NCI-H748 treated with DMSO at 0.1 percent for 48 hours (cell line): ENCODE measurements at places on chromosomes 16 and 17.

DNA sequence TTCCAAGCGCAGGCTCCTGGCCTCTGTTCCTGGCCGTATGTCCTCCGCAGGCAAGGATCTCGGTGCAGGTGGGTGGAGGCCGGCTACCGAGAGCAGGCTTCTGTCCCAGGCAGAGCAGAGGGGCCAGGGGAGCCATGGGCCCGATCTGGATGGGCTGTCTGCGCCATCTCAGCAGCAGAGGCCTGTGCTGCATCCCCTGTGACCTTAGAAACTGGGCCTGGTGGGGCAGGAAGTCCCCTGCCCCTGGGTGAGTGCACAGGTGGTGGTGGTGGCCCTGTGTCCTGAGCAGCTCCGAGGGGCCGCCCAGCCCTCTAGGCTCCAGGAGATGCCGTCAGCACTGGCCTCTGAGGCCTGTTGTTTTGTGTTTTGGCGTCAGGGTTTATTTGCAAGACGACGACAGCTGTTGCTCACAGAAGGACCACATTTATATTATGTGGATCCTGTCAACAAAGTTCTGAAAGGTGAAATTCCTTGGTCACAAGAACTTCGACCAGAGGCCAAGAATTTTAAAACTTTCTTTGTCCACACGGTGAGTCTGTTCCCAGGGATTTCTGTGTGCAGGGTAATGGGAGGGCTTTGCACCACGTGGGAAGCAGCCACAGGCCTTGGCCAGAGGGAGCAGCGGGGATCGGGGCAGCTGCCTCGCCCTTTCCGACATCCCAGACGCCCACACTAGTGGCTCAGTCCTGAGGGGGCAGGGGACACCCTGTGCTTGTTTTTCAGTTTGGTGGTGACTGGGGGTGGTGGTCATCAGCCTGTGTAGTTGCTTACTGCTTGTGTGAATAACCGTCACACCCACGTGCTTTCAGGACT, 59.1 kb downstream of the PDPK1 start:
- no peak for DNase-seq

DNA sequence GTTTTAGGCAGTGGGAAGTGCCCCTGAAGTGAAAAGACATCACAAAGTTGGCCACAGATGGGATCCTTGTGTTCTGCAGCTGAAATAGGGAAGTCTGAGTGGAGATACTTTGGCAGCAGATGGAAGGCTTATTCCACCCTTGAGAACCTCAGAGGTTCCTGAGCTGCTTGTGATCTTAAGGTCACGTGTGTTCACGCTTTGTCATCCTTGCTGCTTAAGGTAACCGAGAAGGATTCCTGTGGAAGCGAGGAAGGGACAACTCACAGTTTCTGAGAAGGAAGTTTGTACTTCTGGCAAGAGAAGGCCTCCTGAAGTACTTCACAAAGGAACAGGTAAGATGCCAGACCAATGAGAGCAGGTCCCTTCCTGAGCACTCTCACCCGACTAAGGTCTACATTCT, 12.2 kb downstream of the ADAP2 start:
- DNase-seq: no peak

DNA sequence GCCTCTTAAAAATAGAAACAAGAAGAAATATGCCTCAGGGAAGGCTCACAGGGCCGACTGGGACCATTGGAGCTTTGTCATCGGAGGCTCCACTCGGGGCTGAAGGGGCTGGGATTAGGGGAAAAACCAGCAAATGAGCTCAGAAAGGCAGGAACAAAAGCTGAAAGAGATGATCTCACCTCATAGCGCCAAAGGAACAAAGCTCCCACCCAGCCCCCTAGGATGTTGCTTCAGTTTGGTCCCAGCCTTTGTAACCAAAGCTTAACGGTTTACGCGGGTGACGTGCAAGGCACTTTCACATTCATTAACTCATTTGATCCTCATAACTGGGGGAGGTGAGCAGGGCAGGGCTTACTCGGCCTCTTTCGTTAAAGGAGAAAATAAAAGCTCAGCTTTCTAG, 168.5 kb upstream of the DYNLRB2 start:
- DNase-seq: no peak

- DNase-seq: no peak
Measured at GRCh38 chr17:35171834-35172233, 22.4 kb downstream of the SLC35G3 start.

DNA sequence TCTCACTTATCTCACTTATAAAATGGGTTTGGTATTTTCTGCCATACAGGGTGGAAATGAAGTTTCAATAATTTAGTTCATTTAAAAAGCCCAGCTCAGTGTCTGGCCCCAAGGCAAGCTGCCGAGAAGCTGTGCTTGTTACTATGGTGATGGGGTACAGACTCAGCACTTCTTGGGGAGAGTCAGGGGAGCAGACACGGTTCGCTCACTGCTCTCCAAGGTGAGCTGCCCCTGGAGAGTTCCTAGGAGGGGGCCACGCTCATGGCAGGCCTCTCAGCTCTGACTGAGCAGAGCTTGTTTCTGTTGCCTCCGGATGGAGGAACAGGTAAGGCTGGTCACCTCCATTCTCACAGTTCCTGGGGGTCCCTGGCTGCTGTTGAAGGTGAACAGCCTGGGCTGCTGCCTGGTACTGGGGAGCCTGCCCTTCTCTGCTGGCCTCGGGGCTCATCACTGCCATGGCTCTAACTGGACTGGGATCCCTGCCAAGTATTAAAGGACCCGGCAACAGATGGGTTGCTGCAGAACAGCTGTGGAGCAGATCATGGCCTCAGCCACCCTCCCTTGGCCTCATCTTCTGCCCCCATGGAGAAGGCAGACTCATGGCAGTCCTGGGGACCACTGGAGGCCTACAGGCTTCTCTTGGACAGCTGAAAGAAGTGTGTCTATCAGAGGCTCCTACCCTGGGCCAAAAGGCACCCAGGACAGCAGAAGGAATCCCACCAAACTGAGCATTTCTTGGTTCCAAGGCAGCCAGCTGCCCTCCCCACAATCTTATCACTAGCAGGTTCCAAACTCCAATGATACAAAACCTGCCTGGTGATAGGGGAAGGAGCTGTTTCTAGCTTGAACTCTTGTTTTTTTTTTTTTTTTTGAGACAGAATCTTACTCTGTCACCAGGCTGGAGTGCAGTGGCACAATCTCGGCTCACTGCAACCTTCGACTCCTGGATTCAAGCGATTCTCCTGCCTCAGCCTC, 25.9 kb upstream of the SPATA32 start:
- DNase-seq: no peak

GRCh38 chr17:83103200-83103942, 24.0 kb downstream of the METRNL start:
- no peak for DNase-seq

DNA sequence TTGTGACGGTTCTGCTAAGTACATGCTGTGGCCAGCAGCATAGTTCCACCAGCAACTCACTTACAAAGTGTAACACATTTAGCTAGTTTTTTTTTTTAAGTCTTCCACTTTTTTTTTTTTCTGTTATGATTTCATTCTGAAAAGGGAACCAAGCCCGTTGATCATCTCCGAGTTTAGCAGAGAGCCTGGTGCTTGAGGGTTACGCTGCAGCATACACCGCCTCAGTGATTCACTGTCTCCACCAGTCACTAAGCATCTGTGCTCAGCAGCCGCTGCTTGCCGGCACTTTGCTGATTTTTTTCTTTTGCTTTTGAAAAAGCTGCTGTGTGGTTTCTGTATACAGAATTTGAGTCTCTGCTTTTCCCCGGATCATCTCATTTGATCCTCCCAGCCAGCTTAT, 194.5 kb upstream of the CDH13 start:
- DNase-seq: no peak

GRCh38 chr16:67770346-67770991, 35.9 kb downstream of the RANBP10 start:
- no peak for DNase-seq

DNA sequence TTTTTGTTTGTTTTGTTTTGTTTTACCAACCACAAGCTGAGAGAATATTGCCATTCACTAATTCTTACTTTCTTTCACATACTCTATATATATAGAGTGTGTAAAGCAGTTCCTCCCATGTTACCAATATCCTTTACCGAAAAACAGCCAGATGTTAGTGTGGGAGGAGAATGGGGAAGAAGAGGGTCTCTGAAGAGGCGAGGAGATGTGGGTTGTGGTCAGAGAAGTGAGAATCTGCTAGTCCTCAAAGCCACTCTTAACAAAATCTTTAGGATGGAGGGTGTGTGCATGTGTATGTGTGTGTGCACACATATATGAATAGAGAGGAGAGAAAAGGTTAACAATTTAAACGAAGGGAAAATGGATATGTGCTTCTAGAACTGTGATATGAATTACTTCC, 80.6 kb downstream of the TUBD1 start:
- no peak for DNase-seq

- no peak for DNase-seq
Measured at GRCh38 chr16:81707411-81708265, 71.5 kb upstream of the PLCG2 start.

DNA sequence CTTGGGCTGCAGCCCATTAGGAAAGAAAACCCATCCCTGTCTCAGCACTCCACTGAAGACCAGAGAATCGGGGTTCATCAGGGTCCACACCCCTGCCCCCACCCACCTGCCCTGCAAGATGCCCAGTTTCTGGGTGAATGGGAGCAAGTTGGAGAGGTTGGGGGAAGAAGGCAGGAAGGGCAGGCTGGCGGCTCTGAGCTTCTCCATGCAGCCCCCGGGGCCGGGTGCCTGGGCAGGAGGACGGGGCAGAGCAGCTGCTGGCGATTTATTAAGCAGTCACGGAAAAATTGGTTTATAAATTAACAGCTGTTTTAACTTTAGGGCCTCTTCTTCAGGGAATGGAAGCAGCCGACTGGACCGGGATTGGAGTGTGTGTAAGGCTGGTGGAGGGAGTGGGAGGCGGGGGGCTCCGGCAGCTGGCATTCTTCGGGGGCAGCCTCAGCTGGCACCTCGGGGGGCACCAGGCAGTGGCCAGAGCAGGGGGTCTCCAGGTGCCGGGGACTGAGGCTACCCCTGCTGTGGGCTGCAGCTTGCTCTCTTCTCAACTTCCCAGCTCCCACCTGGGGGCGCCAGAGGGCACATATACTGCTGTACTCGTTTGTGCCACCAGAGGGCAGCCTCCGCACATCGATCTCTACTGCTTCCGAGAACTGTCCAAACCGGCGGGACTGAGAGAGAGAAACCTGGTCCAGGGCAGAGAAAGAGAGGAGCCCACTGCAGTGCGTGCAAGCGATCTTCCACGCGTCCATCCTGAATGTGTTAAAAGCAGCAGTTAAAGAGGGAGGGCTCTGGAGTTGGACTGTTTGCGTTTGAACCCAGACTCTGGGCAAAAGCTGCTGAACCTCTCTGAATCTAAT, 5.0 kb upstream of the PPP1R1B start:
- peak; percentile 60 for DNase-seq

DNA sequence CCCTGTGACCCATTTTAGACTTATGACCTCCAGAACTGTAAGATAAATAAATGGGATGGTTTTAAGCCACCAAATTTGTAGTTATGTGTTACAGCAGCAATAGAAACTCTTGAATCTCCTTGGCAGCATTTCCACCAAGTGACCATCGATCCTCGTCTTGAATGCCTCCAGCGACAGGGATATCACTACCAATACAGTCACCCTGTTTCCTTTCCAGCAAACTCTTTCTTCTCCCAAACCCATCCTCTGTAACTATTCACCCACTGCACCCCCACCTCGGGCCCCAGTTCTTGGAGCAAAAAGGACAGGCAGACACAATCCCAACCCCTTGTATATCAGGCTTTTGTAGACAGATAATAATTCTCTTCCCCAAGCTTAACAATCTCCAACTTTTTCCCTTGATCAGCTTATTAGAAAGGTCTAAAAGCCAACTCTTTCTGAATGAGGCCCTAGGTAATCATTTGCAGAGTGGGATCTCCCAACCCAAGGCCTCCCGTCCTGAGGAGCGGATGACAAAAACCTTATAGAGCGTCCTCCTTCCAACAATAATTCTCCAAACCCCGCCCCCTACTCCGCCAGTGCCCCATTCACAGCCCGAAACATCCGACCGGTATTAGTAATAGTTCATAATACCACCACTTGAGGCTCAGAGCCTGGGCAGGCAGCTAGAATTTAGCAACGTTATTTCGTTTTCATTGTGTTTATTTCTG, 14.7 kb upstream of the PLLP start:
- DNase-seq: no peak

- peak; percentile 17 for DNase-seq
Measured at GRCh38 chr17:63919311-63919723, 678 bp upstream of the GH1 start.

DNA sequence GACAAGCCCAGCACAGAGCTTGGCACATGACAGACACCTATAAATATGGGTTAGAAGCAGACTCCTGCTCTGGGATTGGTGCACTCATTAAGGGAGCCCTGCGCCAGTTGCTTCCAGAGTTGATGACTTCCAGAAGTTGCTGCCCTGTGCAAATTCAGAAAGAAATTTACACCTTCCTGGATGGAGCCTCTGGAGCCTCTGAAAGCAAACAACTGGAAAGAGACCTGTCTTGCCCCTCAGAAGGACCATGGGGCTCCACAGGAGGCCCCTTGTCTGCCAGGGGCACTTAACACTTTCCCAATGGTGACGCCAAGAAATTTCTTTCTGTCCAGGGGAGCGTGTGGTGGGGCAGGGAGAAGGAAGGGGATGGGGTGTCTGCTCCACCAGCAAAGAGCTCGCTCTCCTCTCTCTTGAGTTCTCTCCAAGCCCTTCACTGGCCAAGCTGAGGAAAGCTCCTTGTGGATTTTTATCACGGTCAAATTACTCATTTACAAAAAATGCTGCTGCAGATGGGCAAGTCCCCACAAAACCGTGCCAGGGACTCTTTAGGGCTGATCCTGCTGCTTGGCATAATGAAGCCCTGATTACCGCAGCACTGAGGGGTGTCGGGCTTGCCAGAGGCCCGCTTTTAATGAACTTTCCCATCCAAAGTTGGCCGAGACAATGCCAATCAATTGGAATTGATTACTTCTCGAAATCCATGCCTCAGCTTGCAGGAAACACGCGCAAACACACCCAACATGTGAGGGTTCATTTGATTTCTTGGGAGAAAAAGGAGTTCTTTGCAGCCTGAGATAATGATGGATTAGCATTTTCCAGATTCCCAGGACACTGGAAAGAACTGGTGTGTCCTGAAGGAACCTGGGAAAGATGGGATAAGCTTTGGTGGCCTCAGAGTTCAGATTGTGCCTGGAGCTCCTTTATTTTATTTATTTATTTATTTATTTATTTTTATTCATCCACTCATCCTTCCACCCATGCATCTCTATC, 583.6 kb upstream of the CDH5 start:
- no peak for DNase-seq

GRCh38 chr16:85372627-85373372, 240.3 kb upstream of the GSE1 start:
- DNase-seq: no peak

GRCh38 chr16:962901-963814, 7.6 kb downstream of the LMF1 start:
- no peak for DNase-seq

DNA sequence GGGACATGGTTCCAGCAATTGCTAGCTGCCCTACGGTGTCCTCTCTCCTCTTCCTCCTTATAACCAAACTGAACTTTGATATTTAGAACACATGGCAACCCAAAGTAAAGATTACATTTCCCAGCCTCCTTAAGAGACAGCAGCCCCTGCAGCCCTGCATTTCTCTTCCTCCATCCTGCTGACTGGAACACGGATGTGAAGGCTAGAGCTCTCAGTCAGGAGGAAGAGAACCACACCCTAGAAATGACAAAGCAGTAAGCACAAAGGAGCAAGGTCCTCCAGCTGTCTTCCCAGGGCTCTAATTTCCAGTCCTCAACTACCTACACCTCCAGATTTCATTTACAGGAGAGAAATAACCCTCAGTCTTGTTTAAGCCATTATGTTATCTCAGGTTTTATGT, 10.9 kb downstream of the DYNC1LI2 start:
- no peak for DNase-seq
